ENCODE measurements at places on chromosomes 12 and 14.

- no peak for DNase-seq
Measured at GRCh38 chr12:89951694-89952060, 243.0 kb upstream of the ATP2B1 start.

DNA sequence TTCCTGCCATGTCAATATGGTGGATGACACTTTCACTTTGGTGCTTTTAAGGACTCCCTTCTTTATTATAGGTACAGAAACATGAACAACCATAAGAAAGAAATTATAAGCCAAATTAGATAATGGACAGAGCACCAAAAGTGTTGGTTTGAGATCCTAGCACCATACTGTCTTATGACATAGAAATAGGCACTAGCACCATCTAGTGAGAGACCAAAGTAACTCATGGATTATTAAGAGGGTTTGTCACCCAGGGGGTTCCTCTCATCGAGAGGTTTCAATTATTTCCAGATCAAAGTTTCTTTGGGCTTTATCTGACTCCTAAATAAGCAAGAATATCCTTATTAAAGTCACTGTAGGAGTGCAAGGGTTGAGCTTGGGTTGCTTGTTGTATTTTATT is 153.0 kb upstream of the DIO2 start:
- DNase-seq: no peak

DNA sequence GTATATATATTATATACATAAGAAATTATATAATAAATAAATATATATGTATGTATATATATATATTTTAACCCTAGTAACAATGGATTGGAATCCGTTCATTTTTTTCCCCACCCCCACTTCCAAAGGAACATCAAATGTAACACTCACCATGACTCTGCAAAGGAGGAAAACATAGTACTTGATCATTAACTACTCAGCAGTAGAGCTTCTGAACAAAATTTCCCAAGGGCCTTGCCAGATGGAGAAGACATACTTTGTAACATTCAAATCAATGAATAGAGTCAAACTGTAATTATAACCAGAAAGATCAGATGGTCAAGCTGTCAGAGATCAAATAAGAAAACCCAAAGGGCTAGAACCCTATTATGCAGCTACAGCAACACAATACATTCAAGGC is 126.0 kb upstream of the CNTN1 start:
- no peak for DNase-seq

DNA sequence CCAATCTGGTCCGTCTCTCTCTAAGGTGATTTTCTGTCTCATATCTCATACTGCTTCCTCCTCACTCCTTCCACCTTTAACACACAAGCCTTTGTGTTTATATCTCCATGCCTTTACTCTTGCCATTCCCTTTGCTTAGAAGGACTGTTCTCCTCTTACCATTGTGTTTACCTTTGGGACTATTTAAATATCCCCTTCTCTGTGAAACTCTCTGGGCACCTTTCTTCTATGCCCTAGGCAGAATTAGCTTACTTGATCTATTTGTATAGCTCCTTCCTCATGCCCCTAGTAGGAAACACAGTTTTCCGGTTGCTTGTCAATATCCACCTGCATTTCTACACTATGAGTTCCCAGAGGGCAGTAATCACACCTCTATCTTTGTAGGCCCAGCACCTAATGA is 3.9 kb upstream of the AMHR2 start:
- no peak for DNase-seq

- no peak for DNase-seq
Measured at GRCh38 chr14:47674148-47674542, 1.3 kb downstream of the MDGA2 start.

DNA sequence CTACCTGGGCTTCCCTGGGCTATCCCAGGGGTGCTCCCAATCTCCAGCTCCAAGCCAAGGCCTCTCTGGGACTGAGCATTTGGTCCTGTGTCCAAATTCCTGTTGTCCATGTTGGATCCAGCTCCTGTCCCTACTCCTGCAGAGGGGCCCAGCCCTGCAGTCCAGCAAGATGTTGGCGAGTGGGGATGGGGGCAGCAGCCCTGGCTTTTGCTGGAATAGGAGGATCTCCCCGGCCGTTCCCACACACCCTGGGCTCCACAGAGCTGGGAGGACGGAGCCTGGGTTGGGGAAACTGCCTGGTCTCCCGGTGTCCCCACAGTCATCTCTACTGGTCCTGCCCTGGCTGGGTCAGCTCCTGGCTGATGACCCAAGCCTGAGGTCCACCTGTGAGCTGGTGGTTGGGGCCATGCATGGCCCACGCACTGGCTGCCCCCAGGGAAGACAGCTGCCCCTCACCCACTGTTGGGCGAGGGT is 219.6 kb upstream of the C14orf180 start:
- no peak for DNase-seq

DNA sequence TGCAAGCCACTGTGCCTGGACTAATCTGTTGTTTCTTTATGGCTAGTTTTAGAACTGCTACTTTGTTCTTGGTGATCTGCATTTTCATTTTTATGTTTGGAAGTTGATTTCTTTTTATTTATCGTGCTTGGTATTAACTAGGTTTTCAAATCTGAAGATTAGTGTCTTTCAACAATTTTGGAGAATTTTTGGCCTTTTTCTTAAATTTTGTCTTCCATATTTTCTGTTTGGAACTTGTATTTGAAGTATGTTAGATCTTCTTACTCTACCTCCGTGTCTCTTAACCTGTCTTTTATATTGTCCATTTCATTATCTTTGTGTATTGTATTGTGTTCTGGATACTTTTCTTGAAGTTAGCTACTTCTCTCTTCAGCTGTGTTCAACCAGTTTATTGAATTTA is 9.5 kb downstream of the FRS2 start:
- DNase-seq: no peak

- no peak for DNase-seq
Measured at GRCh38 chr12:120592121-120593049, 11.2 kb upstream of the POP5 start.

- DNase-seq: no peak
Measured at GRCh38 chr14:21191809-21192446, 36.1 kb upstream of the OR5AU1 start.

DNA sequence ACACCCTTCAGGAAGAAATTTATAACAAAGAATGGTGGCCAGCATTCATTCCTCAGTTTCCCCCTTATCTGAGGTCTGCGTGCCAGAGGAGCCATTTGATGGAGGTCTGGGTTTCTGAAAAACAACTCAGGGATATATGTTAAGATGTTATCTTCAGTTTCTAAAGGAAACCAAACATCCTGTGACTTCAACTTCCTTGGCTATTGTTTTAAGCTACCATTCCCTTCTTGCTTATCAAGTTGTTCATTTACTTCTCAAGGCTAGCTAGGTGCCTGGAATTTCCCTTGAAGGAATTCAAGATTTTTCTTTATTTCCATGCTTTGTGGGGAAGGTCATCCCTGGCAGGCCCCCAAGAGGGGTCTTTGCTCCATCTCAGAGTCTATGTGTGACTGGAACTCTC is 27.1 kb upstream of the OXA1L start:
- no peak for DNase-seq

DNA sequence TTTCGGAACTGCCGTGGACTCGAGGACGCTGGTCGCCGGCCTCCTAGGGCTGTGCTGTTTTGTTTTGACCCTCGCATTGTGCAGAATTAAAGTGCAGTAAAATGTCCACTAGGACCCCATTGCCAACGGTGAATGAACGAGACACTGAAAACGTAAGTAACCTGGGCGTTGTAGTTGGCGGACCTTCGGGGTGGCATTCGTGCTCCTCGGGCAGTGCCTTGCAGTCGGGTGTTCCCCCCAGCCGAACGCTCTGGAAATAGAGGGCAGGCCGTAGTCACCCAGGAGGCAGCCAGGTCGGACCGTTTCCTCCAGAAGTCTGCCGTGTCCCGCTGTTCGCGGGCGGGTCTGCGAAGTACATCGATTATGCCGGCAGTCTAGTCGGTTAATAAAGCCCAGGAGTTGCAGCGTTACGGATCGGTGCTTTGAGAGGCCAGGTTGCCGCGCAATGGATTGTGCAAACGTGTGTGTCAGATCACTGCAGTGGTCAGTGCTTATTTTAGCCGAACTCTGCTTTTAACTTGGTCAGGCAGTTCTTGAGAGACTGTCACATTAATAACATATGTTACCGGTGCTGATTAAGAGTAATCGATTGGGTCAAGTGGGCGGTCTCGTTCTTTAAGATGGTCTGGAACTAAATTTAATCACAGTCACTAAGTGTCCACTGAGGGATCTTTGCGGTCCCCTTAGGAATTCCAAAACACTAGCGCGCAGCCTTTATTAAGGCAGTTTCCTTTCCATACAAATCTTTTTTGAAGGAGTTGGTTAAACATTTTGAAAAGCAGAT is 906 bp downstream of the MARK3 start:
- no peak for DNase-seq

DNA sequence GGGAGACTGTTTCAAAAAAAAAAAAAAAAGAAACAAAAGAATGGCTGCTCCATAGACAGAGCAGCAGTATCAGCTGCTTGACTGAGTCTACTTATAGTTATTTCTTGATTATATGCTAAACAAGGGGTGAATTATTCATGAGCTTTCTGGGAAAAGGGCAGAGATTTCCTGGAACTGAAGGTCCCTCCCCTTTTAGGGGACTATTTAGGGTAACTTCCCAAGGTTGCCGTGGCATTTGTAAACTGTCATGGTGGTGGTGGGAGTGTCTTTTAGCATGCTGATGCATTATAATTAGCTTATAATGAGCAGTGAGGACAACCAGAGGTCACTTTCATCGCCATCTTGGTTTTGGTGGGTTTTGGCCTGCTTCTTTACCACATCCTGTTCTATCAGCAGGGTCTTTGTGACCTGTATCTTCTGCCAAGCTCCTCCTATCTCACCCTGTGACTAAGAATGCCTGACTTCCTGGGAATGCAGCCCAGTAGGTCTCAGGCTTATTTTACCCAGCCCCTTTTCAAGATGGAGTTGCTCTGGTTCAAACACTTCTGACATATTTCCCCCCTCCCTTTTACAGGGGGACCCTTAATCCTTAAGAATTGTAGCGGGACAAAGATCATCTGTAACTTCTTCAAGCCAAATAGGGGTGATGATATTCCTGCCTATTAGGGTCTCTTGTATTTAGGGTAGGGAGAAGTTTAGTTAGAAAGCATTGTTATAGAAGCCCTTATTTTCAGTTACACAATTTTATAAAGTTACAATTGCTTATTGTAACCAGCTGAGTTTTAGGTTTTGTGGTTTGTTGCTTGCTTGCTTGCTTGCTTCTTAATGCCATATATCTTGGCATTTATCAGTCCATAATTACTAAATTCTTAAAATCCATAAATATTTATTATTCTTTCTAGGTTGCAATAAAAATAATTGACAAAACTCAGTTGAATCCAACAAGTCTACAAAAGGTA is 42.5 kb downstream of the MARK3 start:
- DNase-seq: no peak

GRCh38 chr14:100022772-100023451 is 42.3 kb upstream of the EVL start:
- DNase-seq: no peak

- DNase-seq: no peak
Measured at GRCh38 chr12:10110256-10110844, 11.6 kb upstream of the CLEC1A start.

DNA sequence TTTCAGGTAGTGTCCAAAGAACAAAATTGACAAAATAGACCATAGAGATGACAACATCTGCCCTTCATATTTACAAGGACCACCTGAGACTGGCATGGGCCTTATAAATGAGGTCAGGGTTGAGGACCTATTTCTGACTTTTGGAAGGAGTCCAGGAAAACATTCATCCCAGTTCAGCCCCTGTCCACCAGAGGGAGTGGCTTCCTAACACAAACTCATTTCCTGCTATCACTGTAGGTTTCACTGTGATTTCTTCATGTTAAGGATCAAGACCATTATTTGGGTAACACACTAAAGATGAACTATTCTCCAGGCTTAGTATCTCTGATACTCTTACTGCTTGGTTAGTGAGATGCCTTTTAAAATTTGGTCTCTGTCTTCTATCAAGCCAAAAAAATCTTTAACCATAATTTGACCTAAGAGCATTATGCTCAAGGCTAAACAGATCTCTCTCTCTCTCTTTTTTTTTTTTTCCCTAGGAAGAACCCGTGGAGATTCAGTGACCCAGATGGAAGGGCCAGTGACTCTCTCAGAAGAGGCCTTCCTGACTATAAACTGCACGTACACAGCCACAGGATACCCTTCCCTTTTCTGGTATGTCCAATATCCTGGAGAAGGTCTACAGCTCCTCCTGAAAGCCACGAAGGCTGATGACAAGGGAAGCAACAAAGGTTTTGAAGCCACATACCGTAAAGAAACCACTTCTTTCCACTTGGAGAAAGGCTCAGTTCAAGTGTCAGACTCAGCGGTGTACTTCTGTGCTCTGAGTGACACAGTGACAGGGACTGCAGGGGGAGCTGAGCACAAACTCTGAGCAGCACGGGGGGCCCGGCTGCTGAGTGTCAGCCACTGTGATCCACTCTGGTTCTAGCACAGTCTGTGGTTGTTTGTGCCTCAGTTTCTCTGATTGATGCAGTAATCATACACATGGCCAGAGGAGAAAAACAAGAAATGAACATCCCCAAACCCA is 267.6 kb upstream of the OR4E1 start:
- DNase-seq: no peak

GRCh38 chr14:92407410-92407809 is 84.4 kb downstream of the SLC24A4 start:
- DNase-seq: peak; percentile 2

- no peak for DNase-seq
Measured at GRCh38 chr12:79451365-79451764, 239.4 kb downstream of the PAWR start.

GRCh38 chr14:23327947-23328744 is 6.9 kb downstream of the PABPN1 start:
- peak; percentile 58 for DNase-seq

DNA sequence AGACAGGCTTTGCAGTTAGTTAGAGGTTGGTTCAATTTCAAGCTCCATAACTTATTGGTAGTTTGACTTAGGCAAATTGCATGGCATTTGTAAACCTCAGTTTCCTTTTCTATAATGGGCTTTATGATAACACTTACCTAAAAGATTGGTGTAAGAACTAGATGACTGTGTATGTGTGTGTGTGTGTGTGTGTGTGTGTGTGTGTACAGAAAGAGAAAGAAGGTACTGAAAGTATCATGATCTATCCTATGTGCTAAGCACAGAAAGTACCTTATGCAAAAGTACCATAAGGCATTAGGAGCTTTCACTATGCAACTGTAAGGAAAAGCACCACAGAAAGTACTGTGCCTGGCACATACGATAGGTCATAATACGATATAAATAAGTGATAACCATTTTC is 304.3 kb upstream of the KITLG start:
- DNase-seq: no peak

GRCh38 chr12:28795311-28795710 is 353.8 kb upstream of the FAR2 start:
- no peak for DNase-seq

GRCh38 chr14:89129570-89129969 is 287.5 kb downstream of the FOXN3 start:
- DNase-seq: no peak

GRCh38 chr12:2239381-2239871 is 186.6 kb downstream of the CACNA1C start:
- no peak for DNase-seq

GRCh38 chr12:34288963-34289345 is 266.7 kb downstream of the ALG10 start:
- DNase-seq: no peak

- DNase-seq: no peak
Measured at GRCh38 chr12:12663644-12664294, 32.2 kb downstream of the GPR19 start.

All from GDM1 (cell line).